ENCODE measurements at places on chromosomes 13 and 19. TPM values are rescaled to one million over a fixed set of nuclear protein-coding genes. Genes with fewer than 3 reads are reported as not detected.

Gene CEACAM6
- polyA plus RNA-seq: 0.68 TPM

Gene ZNF471
- polyA plus RNA-seq: 1.9 TPM

Gene ZNF581
- 16.6 TPM for polyA plus RNA-seq

Gene FFAR2
- 0.30 TPM for polyA plus RNA-seq

Gene CABP5
- not detected for polyA plus RNA-seq

Gene RASIP1
- polyA plus RNA-seq: 40.9 TPM

Gene NCAN
- polyA plus RNA-seq: 0.12 TPM

Gene PSPN
- polyA plus RNA-seq: 1.1 TPM

Gene ZNF585A
- 13.0 TPM for polyA plus RNA-seq

Gene PSG11
- polyA plus RNA-seq: not detected

DNA sequence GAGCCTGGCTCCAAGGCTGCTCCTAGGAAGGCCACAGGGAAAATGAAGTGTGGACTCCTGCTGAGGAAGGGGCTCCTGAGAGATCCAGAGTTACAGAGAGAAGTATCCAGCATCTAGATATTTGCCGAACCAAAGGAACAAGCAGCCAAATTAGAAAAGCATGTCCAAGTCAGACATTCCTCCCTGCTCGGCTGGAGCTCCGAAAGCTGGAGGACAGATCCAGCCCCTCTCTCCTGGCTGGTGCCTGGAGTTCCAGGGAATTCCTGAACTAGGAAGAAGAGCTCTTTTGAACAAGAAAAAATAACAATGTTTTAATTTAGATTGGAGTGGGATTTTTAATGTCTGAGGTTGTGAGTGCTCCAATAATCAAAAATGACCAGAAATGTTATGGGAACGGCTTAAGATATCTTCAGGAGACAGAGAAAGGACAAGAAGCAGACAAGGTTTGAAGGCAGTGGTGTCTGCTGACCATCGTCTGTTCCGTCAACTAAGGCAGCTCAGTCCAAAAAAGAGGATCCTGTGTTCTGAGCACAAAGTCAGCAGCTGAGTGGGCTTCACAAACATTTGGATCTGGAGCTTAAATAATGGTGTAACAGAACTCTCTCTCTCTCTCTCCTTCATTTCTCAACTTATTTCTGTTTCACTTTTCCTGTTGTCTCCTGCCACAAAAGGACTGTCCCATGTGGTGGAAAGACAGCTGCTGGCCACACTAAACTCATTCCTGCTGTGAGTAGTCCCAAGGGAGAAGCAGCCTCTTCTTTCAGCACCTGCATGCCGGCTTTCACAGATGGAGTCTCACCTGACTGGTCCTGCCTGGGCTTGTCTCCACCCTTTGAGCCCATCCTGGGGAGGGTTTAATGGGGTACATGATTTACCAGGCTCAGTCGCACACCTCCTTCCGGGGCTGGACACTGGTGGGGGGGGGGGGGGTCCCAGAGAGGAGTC, 31.5 kb upstream of the IRS2 start:
- peaks cover 20% of the 10 kb centered on the region for H3K4me1 ChIP-seq
- DNase-seq: no peak
- no peak overlapping the region for H3K4me3 ChIP-seq
- no peak overlapping the region for H3K27ac ChIP-seq

DNA sequence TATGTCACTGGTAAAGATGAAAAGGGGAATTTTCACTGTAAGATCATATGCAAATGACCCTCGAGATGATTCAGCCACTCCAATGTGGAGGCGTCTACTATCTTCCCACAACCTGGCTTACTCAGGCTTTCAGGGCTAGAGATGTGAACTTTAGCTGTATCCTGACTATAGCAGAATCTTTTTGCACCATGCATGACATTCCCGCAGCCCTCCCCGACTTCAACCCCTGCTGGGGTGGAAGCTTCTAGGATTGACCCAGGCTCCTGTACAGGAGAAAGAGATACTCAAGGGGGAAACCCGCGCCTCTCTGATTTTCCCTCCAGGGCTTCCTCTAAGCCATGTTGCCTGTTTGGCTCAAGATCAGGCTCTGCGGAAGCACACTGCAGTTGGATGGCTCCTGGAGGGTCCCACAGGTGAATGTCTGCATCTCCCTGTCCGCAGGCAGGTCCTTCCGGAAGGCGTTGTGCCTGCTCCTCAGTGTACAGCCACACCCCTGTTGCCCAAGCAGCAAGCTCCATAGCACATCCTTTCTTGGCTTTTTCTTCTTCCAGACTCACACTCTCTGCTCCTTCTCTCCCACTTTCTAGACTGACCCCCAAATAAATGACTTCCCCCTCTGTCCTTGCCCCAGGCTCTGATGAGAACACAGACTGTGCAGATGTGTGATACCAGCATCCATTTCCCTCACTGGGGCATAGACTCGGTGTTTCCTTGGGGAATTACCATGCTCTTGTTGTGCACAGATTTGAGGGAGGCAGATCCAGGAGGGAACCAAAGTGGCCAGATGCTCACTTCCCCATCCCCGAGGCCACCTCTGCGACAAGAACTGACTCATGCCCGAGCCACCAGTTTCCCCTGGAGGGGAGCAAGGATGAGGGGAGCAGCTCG, 29.1 kb upstream of the POP4 start:
- H3K27ac ChIP-seq: no peak overlapping the region
- no peaks in the 10 kb centered on the region for H3K4me1 ChIP-seq
- no peak overlapping the region for H3K4me3 ChIP-seq

- H3K27ac ChIP-seq: no peak overlapping the region
- no peaks in the 10 kb centered on the region for H3K36me3 ChIP-seq
- H3K4me3 ChIP-seq: no peak overlapping the region
- H3K27me3 ChIP-seq: no peaks in the 10 kb centered on the region
- no peaks in the 10 kb centered on the region for H3K4me1 ChIP-seq
- no peak for DNase-seq
Observed at GRCh38 chr13:34513526-34513925, 428.5 kb upstream of the NBEA start.

DNA sequence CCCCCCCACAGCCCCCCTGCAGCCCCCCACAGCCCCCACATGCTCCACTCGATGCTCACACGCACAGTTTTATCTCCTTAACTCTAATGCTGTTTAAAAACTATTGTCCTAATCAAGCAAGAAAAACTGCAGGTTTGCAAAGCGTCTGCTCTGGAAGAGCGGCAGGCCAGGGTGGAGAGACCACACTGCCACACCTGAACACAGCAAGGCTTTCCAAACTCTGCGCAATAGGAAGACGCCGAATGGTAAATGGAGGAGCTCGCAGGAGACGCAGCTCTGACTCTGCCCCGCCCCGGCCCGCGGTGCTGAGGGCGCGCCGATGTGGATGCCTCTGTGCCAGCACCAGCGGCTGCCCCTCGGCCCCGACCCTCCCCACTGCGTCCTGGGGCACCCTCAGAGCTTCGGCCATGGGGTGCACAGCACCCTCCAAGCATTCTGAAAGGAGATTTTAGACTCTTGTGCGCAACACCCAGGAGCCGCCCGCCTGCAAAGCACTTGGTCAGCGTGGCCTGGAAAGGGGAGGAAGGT, 32.4 kb downstream of the RASA3 start:
- H3K27ac ChIP-seq: peak overlapping the region; percentile 56
- H3K4me3 ChIP-seq: no peak overlapping the region

GRCh38 chr13:58994077-58994476, 1169.7 kb downstream of the DIAPH3 start:
- H3K4me3 ChIP-seq: no peak overlapping the region
- DNase-seq: no peak
- no peaks in the 10 kb centered on the region for H3K27me3 ChIP-seq
- no peaks in the 10 kb centered on the region for H3K4me1 ChIP-seq
- no peak overlapping the region for H3K27ac ChIP-seq

GRCh38 chr19:28606269-28607032, 606.5 kb downstream of the UQCRFS1 start:
- no peak for DNase-seq
- H3K36me3 ChIP-seq: no peaks in the 10 kb centered on the region
- H3K4me3 ChIP-seq: no peak overlapping the region
- H3K4me1 ChIP-seq: no peaks in the 10 kb centered on the region

DNA sequence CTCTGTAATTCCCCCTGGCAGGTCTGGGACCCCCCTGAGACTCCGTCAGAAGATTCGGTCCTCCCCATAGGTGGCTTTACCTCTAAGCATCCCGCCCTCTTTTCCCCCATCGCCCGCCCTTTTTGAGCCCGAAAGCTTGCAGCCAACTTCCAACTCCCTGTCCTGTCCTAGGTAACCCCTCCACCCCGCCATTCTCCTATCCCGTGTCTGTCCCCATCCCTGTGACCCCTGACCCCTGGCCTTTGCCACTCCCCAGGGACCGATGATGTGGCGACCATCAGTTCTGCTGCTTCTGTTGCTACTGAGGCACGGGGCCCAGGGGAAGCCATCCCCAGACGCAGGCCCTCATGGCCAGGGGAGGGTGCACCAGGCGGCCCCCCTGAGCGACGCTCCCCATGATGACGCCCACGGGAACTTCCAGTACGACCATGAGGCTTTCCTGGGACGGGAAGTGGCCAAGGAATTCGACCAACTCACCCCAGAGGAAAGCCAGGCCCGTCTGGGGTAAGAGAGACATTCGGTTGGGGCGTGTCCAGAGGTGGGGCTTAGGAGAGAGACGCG, 488 bp downstream of the RCN3 start:
- no peak overlapping the region for H3K27ac ChIP-seq
- peak overlapping the region; percentile 32 for H3K4me3 ChIP-seq
- H3K4me1 ChIP-seq: no peaks in the 10 kb centered on the region
- no peak for DNase-seq
- H3K36me3 ChIP-seq: no peaks in the 10 kb centered on the region

- peak overlapping the region; percentile 93 for H3K27ac ChIP-seq
- no peaks in the 10 kb centered on the region for H3K36me3 ChIP-seq
- peak; percentile 60 for DNase-seq
- no peak overlapping the region for H3K4me3 ChIP-seq
- H3K4me1 ChIP-seq: peaks cover 25% of the 10 kb centered on the region
Observed at GRCh38 chr13:113969311-113969972, 4.4 kb downstream of the C13orf46 start.

GRCh38 chr19:56966225-56966696, 125.7 kb upstream of the PEG3 start:
- H3K36me3 ChIP-seq: no peaks in the 10 kb centered on the region
- DNase-seq: no peak
- H3K27ac ChIP-seq: no peak overlapping the region
- no peaks in the 10 kb centered on the region for H3K27me3 ChIP-seq
- no peaks in the 10 kb centered on the region for H3K4me1 ChIP-seq

- H3K36me3 ChIP-seq: peaks cover 26% of the 10 kb centered on the region
- peak overlapping the region; percentile 5 for H3K4me3 ChIP-seq
- H3K4me1 ChIP-seq: no peaks in the 10 kb centered on the region
- H3K27ac ChIP-seq: peak overlapping the region; percentile 86
Observed at GRCh38 chr19:42269478-42270345, 660 bp downstream of the CIC start.

GRCh38 chr13:79295906-79296706, 109.9 kb downstream of the RBM26 start:
- DNase-seq: no peak
- H3K4me1 ChIP-seq: no peaks in the 10 kb centered on the region
- no peak overlapping the region for H3K27ac ChIP-seq
- no peaks in the 10 kb centered on the region for H3K36me3 ChIP-seq

- H3K4me1 ChIP-seq: peaks cover 17% of the 10 kb centered on the region
- H3K27ac ChIP-seq: no peak overlapping the region
- peak; percentile 34 for DNase-seq
- no peaks in the 10 kb centered on the region for H3K27me3 ChIP-seq
- no peaks in the 10 kb centered on the region for H3K36me3 ChIP-seq
Observed at GRCh38 chr19:45764945-45765701, 3.9 kb downstream of the SIX5 start.

DNA sequence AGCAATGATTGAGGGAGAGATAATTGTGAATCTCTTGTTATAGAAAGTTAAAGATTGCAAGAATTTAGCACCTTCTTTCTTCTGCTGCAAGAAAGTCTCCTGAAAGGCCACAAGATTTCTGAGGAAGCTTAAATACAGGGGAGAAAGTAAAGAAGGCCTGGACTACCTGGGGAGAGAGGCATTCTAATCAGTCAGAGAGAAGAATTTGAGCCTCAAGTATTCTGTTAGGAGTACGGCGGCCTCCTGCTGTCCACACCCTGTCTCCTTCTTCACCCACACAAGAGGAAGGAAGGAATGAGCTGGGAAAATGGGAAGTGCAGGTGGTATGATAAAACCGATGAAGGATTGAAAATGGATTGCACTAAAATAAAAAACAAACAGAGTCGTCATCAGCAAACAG, 474.7 kb downstream of the DIAPH3 start:
- no peak overlapping the region for H3K27ac ChIP-seq
- H3K4me3 ChIP-seq: no peak overlapping the region
- no peaks in the 10 kb centered on the region for H3K4me1 ChIP-seq
- H3K27me3 ChIP-seq: no peaks in the 10 kb centered on the region

DNA sequence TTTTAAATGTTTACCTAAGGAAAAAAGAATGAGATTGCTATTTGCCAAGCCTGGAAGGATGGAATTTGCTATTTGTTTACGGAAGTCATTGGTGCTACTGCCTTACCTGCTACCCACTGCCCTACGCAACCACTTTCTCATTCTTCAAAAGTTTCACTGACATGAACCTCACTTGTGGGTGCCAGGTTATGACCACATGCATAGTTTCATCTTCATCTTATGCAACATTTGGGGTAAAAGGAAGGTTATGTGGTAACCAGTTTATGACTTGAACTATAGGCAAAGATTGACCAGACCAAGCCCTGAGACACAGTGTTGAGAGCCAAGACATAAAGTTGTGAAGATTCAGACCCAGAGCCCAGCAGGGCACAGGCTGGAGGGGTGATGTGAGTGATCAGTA, 142.5 kb downstream of the LACC1 start:
- no peak overlapping the region for H3K4me3 ChIP-seq
- peak overlapping the region; percentile 42 for H3K27ac ChIP-seq
- H3K4me1 ChIP-seq: no peaks in the 10 kb centered on the region
- no peak for DNase-seq

DNA sequence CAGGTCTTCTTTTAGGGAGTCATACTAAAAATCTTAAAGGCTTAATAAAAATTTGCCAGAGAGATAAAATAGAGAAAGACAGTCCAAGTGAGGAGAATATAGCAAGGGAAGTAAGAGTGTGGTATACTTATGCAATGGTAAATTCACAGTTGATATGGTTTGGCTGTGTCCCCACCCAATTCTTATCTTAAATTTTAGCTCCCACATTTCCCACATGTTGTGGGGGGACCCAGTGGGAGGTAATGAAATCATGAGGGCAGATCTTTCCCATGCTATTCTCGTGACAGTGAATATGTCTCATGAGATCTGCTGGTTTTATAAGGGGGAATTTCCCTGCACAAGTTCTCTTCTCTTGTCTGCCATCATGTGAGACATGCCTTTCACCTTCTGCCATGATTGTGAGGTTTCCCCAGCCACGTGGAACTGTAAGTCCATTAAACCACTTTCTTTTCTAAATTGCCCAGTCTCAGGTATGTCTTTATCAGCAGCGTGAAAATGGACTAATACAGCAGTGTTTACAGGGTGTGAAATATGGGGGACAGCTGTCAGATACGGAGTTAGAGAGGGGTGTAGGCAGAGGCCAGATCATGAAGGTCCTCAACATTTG, 115.4 kb downstream of the UGGT2 start:
- DNase-seq: no peak
- no peak overlapping the region for H3K27ac ChIP-seq
- H3K27me3 ChIP-seq: no peaks in the 10 kb centered on the region
- H3K4me3 ChIP-seq: no peak overlapping the region

GRCh38 chr19:35328851-35329285, at the start of gene CD22:
Gene CD22 (plus strand): TSS chr19:35329187. CDS start chr19:35332041, 2,854 bp downstream.
- H3K27ac ChIP-seq: no peak within 1 kb of the TSS
- no peak for DNase-seq
- no peaks in the 10 kb centered on the region for H3K36me3 ChIP-seq
- H3K4me1 ChIP-seq: no peaks in the 10 kb centered on the region
